ENCODE measurements at places on chromosomes 5 and 9. TPM values are rescaled to one million over a fixed set of nuclear protein-coding genes. Genes with fewer than 3 reads are reported as not detected.
A peak's percentile ranks its signal among the peaks of the same experiment; 100 is the strongest.

Gene PCDHB13
- total RNA-seq, result 2.4 TPM

Gene MAPK9
- total RNA-seq, result 30.0 TPM

Gene FTMT
- not detected for total RNA-seq

Gene ANKRD33B
- total RNA-seq, result 0.83 TPM

Gene SPINK5
- total RNA-seq, result 4.1 TPM

Gene EIF4E1B
- not detected for total RNA-seq

Gene RCL1
- 13.0 TPM for total RNA-seq

Gene IFNW1
- total RNA-seq, result not detected

Gene ZBTB26
- 9.0 TPM for total RNA-seq

- H3K4me3 ChIP-seq, result no peak overlapping the region
- peaks cover 15% of the 10 kb centered on the region for H3K4me1 ChIP-seq
- peaks cover 3% of the 10 kb centered on the region for H3K27me3 ChIP-seq
- no peaks in the 10 kb centered on the region for H3K36me3 ChIP-seq
- DNase-seq, result no peak
Observed at GRCh38 chr9:85421641-85422040, 320.1 kb downstream of the AGTPBP1 start.

- H3K27ac ChIP-seq, result no peak overlapping the region
- H3K36me3 ChIP-seq, result no peaks in the 10 kb centered on the region
- H3K4me3 ChIP-seq, result no peak overlapping the region
- H3K4me1 ChIP-seq, result no peaks in the 10 kb centered on the region
Observed at GRCh38 chr9:105670775-105671174, 8.5 kb downstream of the TAL2 start.

- H3K4me1 ChIP-seq, result no peaks in the 10 kb centered on the region
- H3K36me3 ChIP-seq, result no peaks in the 10 kb centered on the region
- no peaks in the 10 kb centered on the region for H3K27me3 ChIP-seq
- DNase-seq, result no peak
Observed at GRCh38 chr5:178553517-178553916, 36.7 kb downstream of the COL23A1 start.

GRCh38 chr9:134264169-134264568 is 62.1 kb upstream of the RXRA start:
- peaks cover 8% of the 10 kb centered on the region for H3K4me1 ChIP-seq
- DNase-seq, result no peak
- H3K27me3 ChIP-seq, result peaks cover 20% of the 10 kb centered on the region
- H3K4me3 ChIP-seq, result no peak overlapping the region

DNA sequence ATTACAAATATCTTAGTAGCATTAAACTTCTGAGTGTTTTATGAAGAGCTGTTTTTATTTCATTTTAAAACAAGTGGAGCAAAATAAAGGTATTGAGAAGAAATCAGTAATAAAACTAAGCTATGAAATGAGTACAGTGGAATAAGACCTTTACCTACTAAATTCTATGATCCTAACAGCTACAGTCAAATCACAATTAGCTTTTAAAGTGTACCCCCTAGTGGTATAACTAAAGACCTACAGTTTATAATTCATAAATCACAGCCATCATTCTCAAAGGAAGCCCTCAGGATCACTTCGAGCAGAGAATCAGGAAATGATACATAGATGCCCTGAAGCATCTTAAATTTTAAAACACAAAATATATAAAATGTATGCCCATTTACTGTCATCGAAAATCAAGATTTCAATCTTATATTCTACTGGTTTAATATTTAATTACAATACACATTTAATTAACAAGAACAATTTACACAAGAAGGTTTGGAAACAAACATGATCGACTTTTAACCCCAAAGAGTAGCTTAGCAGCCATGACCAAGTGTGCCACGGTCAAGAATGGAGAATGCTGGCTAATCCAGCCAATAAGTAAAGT is 12.3 kb downstream of the CCNH start:
- H3K4me1 ChIP-seq, result peaks cover 6% of the 10 kb centered on the region
- no peaks in the 10 kb centered on the region for H3K27me3 ChIP-seq
- H3K4me3 ChIP-seq, result no peak overlapping the region
- no peak for DNase-seq
- peaks cover 46% of the 10 kb centered on the region for H3K36me3 ChIP-seq

DNA sequence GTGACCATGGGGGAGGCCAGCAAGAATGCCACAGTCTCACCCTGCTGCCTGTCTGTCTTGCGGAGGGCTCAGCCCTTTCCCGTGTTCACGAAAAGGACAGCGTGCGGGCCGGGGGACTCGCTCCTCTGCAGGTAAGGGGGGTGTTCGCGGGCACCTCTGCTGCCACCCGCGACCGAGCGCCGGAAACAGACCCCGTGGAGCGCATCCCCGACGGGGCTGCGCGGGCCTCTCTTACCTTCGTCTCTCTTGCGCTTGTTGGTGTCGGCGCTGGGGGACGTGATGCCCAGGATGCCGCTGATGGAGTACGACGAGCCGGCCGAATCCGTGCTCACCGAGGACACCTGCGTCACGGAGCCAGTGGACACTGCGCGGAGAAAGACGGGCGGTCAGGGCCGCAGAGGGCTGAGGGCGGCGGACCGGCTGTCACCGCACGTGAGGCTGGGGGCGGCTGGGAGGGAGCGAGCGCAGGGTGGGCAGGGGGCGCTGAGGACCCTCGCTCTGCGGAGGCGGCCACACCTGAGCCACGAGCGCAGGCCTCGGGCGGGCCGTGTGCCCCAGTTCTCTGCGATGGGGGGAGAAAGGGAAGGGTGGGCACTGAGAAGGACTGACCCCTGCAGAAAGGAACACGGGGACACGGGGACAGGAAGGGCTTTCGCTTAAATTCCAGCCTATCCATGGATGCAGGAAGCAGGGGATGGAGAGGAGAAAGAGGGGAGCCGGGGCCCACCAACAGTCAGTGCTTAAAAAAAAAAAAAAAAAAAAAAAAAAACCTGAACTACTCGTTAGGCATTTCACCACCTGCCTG is 31.5 kb downstream of the PAX5 start:
- H3K36me3 ChIP-seq, result no peaks in the 10 kb centered on the region
- H3K4me3 ChIP-seq, result no peak overlapping the region
- H3K27me3 ChIP-seq, result peaks cover 57% of the 10 kb centered on the region
- no peak for DNase-seq

DNA sequence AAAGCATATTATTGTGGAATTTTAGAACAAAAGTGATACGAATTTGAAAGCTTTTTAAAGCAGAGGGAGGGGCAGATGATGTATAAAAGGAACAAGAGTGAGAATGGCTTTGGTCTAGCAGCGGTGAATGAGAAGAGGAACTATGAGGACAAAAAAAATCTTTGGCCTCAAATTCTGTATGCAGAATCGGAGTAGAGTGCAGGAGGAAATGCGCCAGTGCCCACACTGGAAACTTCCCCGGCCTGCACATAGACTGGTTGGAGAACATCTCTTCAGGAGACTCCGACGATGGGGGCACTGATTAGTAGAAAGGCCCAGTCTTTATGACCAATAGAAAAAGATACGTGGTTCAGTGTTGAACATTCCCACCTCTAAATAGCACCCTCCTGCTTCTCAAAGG is 51.3 kb downstream of the SLC46A2 start:
- H3K36me3 ChIP-seq, result peaks cover 40% of the 10 kb centered on the region
- H3K27me3 ChIP-seq, result no peaks in the 10 kb centered on the region
- no peak overlapping the region for H3K27ac ChIP-seq

DNA sequence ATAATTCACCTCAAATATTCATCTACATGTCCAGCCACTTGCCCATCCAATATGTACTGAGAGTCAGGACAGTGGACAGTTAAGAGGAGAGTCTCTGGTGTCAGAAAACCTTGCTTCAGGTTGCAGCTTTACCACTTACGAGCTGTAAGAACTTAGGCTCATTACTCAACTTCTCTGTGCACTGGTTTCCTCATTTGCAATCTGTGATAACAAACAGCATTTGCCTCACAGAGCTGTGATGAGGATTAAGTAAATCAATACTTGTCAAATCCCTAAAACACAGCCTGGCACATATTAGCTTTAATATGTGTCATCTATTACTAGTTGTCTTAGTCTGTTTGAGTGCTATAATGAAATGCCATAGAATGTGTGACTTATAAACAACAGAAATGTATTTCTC is 8.6 kb downstream of the GOLGA1 start:
- no peaks in the 10 kb centered on the region for H3K4me1 ChIP-seq
- no peak for DNase-seq
- peaks cover 38% of the 10 kb centered on the region for H3K36me3 ChIP-seq
- H3K27ac ChIP-seq, result no peak overlapping the region
- H3K27me3 ChIP-seq, result no peaks in the 10 kb centered on the region

- no peaks in the 10 kb centered on the region for H3K4me1 ChIP-seq
- no peaks in the 10 kb centered on the region for H3K27me3 ChIP-seq
- no peak overlapping the region for H3K4me3 ChIP-seq
- H3K27ac ChIP-seq, result no peak overlapping the region
- no peak for DNase-seq
- H3K36me3 ChIP-seq, result no peaks in the 10 kb centered on the region
Observed at GRCh38 chr5:91390268-91390667, 7.2 kb upstream of the ARRDC3 start.

GRCh38 chr5:109900911-109901627 is 211.3 kb downstream of the MAN2A1 start:
- H3K27me3 ChIP-seq, result no peaks in the 10 kb centered on the region
- peaks cover 3% of the 10 kb centered on the region for H3K4me1 ChIP-seq

GRCh38 chr5:43061352-43062075 is 21.4 kb upstream of the ANXA2R start:
- H3K27me3 ChIP-seq, result no peaks in the 10 kb centered on the region
- H3K27ac ChIP-seq, result peak overlapping the region; percentile 19
- peak; percentile 17 for DNase-seq
- H3K4me3 ChIP-seq, result no peak overlapping the region
- peaks cover 21% of the 10 kb centered on the region for H3K36me3 ChIP-seq

GRCh38 chr5:24235946-24236345 is 408.8 kb downstream of the CDH10 start:
- H3K27me3 ChIP-seq, result peaks cover 2% of the 10 kb centered on the region
- DNase-seq, result no peak
- H3K4me3 ChIP-seq, result no peak overlapping the region
- no peaks in the 10 kb centered on the region for H3K36me3 ChIP-seq

DNA sequence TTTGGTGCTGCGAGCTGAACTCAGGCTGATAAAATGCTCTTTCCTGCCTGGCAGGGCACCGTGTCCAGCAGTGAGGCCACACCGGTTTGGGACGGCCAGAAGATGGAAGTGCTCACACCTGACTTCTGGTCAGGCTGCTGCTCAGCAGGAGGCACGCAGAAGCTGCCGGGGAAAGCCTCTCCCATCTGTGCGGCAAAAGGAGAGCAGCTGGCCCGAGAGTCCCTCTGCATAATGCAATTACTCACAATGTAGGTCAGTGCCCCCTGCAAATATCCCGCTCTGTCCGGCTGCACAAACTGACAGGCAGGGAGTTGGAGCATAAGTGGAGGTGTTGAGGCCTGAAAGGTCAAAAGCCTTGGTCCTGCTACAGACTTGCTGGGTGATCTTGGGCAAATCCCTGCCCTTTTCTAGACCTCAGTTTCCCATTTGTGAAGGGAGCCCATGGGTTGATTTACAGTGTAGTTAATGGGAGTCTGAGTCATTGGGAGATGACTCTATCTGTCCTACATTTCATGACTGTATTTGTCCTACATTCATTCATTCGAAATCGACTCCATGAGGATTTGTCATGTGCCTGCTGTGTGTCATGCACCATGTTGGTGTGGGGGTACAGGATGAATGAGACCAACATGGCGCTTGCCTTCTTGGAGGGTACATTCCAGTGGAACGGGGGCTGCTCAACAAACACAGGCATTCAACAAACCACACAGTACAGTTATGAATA is 61.8 kb upstream of the TBC1D2 start:
- H3K36me3 ChIP-seq, result no peaks in the 10 kb centered on the region
- DNase-seq, result no peak
- H3K4me3 ChIP-seq, result no peak overlapping the region
- H3K4me1 ChIP-seq, result no peaks in the 10 kb centered on the region
- no peak overlapping the region for H3K27ac ChIP-seq

GRCh38 chr9:103661663-103662062 is 432.4 kb upstream of the SMC2 start:
- no peaks in the 10 kb centered on the region for H3K4me1 ChIP-seq
- no peak for DNase-seq
- no peak overlapping the region for H3K4me3 ChIP-seq
- no peaks in the 10 kb centered on the region for H3K27me3 ChIP-seq
- no peak overlapping the region for H3K27ac ChIP-seq
- H3K36me3 ChIP-seq, result no peaks in the 10 kb centered on the region

DNA sequence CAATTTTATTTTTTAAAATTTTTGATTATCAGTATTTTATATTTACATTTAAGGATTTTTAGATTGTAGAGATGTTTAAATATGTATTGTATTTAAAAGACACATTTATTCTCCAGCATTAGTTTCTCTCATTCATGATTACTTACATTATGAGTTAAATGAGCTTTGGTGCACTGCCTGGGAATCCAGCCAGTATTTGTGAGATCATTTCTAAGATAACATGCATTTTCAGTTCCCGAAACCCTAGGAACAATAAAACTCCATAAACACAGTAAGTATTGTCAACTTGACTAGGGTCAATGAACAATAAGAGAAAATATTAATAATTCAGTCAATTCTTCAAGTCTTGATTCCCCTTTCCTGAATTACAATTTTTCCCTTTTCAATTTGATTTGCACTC is 403.3 kb downstream of the PLK2 start:
- peaks cover 10% of the 10 kb centered on the region for H3K4me1 ChIP-seq
- DNase-seq, result no peak
- H3K27ac ChIP-seq, result no peak overlapping the region
- no peak overlapping the region for H3K4me3 ChIP-seq

GRCh38 chr5:84437673-84438315 is 53.1 kb upstream of the EDIL3 start:
- H3K4me3 ChIP-seq, result no peak overlapping the region
- peaks cover 11% of the 10 kb centered on the region for H3K36me3 ChIP-seq
- H3K4me1 ChIP-seq, result peaks cover 39% of the 10 kb centered on the region
- H3K27me3 ChIP-seq, result no peaks in the 10 kb centered on the region
- peak overlapping the region; percentile 52 for H3K27ac ChIP-seq

- no peaks in the 10 kb centered on the region for H3K36me3 ChIP-seq
- no peaks in the 10 kb centered on the region for H3K4me1 ChIP-seq
- peak; percentile 72 for DNase-seq
- peaks cover 18% of the 10 kb centered on the region for H3K27me3 ChIP-seq
- no peak overlapping the region for H3K27ac ChIP-seq
Observed at GRCh38 chr5:135433681-135434426, 13.3 kb downstream of the DCANP1 start.

GRCh38 chr5:20572614-20573013 is 584.6 kb upstream of the CDH18 start:
- DNase-seq, result no peak
- no peak overlapping the region for H3K27ac ChIP-seq
- peaks cover 4% of the 10 kb centered on the region for H3K27me3 ChIP-seq
- no peak overlapping the region for H3K4me3 ChIP-seq
- no peaks in the 10 kb centered on the region for H3K36me3 ChIP-seq

DNA sequence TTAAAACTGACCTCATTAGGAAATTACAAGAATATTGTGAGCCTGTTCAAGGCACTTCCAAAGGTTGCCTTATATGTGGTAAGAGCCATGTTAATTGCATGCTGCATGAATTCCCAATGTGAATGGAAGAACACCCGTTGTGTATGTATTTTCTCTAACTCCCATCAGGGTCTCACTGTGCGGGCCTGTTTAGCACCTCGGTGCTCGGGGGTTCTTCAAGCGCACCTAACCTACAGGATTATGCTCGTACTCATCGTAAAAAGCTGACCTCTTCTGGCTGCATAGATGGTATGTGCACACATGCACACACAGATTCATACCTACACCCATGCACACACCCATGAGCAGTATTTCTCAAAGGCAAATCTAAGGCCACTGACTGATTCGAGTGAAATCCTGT is 66.1 kb downstream of the PPIP5K2 start:
- no peak overlapping the region for H3K27ac ChIP-seq
- H3K27me3 ChIP-seq, result no peaks in the 10 kb centered on the region
- no peak for DNase-seq
- H3K4me3 ChIP-seq, result no peak overlapping the region
- no peaks in the 10 kb centered on the region for H3K4me1 ChIP-seq

- no peaks in the 10 kb centered on the region for H3K36me3 ChIP-seq
- H3K4me1 ChIP-seq, result peaks cover 27% of the 10 kb centered on the region
- no peak for DNase-seq
Observed at GRCh38 chr5:96090215-96090614, 128.6 kb upstream of the ELL2 start.

Measured in osteocyte (in vitro differentiated cells).